Umbilical cord (tissue), 2 donors: ENCODE measurements at places on chromosomes 16 and 17. TPM values are rescaled to one million over a fixed set of nuclear protein-coding genes. Genes with fewer than 3 reads are reported as not detected.

GRCh38 chr16:71557954-71558582, 18.8 kb downstream of the TAT start:
- DNase-seq, result no peak

GRCh38 chr16:57946181-57946801, 24.6 kb downstream of the CNGB1 start:
- DNase-seq, result no peak

- no peak for DNase-seq
These were observed 262.8 kb downstream of the ZFHX3 start for GRCh38 chr16:72785171-72785570.

- no peak for DNase-seq
These were observed 75.1 kb upstream of the GOT2 start for GRCh38 chr16:58809213-58809612.

DNA sequence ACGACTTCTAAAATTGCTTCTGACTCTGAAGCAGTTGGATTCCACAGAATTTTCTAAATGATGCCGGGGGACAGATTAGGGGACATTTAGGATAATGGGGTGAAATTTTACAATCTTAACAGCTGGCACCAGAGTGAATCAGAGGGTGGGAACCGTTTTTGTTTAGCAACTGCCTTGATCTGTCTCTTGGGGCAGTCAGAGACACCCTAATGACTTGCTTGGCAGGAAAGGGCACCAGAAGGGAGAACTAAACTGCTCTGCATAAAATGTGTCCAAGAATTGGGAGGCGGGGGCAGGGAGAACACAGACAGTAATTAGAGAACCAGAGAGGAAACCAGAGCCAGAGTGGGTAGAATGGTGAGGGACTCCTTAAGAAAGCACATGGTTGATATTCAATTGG, 6.1 kb upstream of the ABCC12 start:
- DNase-seq, result no peak

Gene APOH
- not detected for total RNA-seq

DNA sequence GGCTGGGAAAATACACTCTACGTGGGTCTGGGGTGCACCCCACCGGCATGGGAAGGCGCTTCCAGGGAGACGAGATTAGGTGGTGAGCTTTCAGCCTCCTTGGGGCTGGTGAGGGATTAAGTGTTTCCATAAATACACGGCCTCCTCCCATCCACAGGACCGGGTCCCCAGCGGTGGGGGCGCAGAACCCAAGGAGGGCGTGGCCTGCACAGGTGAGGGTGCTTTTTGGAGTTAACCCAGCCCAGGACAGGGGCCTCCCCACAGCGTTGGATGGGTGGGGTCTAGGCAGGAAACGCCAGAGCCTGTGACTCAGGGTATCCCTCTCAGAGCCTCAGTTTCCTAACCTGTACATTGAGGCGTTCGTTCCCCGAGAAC, 1.1 kb downstream of the C16orf74 start:
- no peak for DNase-seq

Gene DNAI2
- not detected for total RNA-seq

GRCh38 chr17:43905400-43905984, 1.8 kb downstream of the MPP2 start:
- no peak for DNase-seq

DNA sequence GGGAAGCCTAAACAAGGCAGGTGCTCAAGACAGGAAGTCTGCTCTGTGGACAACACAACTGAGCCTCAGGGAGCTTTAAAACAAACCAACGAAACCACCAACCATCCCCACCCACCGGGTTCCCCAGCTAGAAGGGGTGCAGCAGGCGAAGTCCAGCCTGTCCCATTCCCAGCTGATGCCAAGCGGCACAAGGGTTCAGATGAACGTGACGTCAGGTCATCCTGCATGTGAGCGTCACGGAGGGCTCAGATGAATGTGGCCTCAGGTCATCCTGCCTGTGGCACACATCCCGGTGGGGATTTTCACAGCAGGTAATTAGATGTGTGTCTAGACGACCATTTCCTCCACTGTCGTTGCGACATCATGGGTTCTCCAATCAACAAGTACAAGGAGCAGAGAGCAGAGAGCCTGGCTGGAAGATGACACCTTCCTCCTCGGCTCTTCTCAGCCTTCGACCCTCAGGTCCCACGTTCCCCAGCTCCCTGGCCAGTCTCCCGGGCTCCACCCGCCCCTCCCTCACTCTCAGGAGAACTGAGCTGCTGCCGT, 246.5 kb downstream of the FOXL1 start:
- no peak for DNase-seq

- DNase-seq, result no peak
These were observed 709 bp downstream of the STAT5A start for GRCh38 chr17:42288803-42289610.

DNA sequence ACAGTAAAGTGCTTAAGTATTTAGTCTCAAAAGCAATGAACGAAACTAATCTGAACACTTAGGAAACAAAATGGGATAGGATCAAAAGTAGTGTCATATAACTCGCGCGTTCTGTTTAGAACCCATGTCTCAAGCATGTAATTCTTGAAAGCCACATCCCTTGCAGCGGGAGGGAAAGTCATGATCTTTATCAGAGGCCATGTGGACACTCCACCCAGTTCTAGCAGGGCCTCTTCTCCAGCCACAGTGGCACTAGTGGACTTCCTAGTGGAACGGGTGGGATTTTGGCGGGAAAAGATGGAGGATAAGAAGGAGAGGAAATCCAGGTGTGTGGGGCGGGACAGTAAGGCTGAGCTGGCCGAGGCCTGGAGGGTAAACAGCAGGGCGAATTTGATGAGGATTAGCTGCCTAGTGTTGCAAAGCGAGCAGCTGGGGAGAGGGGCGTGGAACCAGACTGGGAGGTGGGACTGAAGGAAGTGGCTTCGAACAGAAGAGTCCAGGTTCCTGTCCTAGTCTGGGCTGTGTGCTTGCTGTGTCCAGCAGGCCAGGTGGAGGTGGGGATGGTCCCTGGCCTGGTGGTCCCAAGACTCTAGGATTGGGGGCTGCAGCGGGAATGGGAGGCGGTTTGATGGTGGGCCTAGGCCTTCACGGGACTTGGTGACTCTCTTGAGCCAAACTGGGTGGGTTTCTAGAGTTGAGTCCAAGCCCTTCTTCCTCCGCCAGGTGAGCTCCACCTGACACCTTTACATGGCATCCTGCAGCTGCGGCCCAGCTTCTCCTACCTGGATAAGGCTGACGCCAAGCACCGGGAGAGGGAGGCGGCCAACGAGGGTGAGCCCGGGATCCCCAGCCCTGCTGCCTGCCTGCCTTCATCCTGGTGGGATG, 15.9 kb downstream of the POLR3E start:
- DNase-seq, result no peak
